ENCODE measurements at places on chromosomes 12 and 14. TPM values are rescaled to one million over a fixed set of nuclear protein-coding genes. Genes with fewer than 3 reads are reported as not detected.

Gene POTEG
- not detected for total RNA-seq

GRCh38 chr12:26620907-26621306 is 212.1 kb downstream of the ITPR2 start:
- no peak for DNase-seq

DNA sequence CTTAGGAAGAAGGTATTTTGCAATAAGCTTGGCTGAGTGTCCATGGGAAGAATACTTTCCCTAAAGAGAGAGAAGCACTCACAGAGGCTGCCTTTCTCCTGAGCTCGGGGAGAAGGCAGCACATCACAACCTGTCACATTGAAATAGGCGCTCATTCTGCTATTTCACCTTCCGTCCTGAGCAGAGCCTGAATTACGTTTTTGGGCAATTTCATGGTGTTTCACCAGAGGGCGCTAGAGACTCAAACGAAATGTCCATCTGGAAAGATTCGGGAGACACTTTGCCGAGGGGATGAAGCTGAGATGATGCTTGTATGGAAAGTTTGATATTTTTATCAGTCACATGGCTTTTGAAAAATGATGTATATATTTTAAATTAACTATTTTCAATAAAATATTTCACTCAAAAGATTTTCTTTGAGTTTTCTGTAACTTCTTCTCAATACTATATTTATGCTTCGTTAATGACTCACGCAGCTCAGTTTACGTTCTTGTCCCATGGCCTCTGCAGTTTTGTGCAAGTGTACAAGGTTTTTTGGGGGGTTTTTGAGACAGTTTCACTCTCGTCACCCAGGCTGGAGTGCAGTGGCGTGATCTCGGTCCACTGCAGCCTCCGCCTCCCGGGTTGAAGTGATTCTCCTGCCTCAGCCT is 17.4 kb upstream of the B4GALNT3 start:
- DNase-seq: no peak

DNA sequence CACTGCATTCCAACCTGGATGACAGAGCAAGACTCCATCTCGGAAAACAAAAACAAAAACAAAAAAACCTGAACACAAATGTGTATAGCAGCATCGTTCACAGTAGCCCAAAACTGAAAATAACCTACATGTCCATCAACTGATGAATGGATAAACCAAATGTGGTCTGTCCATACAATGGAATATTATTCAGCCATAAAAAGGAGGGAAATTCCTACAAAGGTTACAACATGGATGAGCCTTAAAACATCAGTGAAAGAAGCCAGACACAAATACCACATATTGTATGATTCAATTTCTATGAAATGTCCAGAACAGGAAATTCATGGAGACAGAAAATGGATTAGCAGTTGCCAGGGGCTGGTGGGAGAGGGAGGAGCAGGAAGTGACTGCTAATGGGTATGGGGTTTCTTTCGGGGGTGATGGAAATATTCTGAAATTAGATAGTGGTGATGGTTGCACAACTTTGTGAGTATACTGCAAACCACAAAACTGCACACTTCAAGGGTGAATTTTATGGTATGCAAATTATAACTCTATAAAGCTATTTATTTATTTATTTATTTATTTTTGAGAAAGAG is 4.0 kb downstream of the MYL2 start:
- peak; percentile 44 for DNase-seq

Data from foreskin keratinocyte (primary cell).